ENCODE measurements at places on chromosomes 5 and 9.

- DNase-seq: no peak
Observed at GRCh38 chr5:149849966-149850910, 94.4 kb downstream of the PDE6A start.

DNA sequence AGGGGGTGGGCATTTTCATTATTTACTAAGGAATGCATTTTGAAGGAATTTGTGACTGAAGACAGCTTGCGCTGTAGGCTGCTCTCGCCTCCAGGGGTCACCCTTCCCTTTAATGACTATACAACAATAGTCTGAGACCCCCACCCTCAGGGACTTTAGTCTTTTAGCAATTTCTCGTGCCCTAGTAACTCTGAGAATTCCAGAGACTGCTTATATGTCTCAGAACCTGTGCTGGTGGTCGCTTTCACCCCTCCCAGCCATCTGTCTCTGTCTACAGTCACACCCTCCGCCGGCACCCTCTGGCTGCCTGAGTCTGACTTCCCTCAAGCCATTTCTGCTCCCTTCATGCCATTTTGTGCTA lies 671.4 kb downstream of the NR2F1-AS1 start:
- no peak for DNase-seq

DNA sequence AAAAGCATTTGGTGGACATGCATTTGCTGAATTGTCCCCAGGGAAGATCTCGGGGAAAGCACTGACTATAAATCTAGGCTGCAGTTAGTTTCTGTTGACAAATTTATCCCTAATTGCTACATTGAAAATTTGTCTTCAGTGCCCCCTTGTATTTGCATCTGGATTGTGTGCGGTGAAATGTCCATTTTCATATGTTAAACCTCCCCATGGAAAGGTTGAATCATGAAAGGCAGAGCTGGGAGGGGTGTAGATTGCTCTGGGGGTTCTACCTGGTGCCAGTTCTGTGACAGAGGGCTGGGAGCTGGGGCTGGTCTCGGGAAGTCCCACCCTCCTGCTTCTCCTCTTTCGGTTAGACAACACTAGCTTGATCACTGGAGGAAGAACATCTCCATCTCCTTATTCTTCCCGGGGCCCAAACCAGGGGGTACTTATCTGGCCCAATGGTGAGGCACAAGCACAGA lies 101.9 kb downstream of the GADD45G start:
- DNase-seq: no peak

- no peak for DNase-seq
Observed at GRCh38 chr5:1488882-1489680, 34.7 kb downstream of the LPCAT1 start.

GRCh38 chr9:117315236-117315635 lies 99.6 kb downstream of the ASTN2 start:
- DNase-seq: no peak

DNA sequence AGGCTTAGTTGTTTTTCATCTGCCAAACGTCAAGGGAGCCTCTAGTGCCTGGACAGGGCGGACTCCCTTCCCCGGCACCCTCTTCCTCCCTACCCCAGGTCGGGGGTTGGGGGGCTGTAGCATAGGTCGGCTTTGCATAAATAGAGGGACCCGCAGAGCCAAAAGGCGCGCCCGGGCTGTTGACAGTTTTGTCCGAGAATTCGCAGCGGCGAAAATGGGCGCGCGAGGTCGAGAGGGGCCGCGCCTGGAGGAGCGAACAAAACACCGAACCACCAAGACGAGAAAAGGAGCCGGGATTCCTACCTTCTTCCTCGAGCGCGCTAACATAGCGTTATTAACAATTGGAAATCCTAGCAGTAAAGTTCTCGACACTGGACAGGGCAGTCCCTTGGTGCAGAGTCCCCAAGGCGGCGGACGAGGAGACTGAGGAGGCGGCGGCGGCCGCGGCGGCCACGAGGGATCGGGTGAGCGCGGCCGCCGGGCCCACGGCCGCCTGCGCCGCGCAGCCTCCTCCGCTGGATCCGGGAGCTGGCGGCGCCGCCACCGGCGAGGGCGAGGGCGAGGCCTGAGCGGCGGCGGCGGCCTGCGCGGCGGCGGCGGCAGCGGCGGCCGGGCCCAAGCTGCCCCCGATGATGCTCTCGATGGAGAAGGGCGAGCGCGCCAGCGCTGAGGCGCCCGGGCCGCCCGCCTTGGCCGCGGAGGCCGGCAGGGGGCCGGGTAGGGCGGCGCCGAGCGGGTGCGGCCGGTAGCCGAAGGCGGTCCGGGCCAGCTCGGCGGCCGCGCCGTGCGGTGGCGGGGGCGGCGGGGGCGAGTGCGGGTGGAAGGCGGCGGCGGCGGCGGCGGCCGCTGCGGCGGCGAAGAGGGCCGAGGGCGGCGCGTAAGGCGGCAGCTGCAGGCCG lies 1.7 kb downstream of the FOXD1 start:
- DNase-seq: no peak

- DNase-seq: no peak
Observed at GRCh38 chr5:170254056-170254455, 21.3 kb downstream of the C5orf58 start.

DNA sequence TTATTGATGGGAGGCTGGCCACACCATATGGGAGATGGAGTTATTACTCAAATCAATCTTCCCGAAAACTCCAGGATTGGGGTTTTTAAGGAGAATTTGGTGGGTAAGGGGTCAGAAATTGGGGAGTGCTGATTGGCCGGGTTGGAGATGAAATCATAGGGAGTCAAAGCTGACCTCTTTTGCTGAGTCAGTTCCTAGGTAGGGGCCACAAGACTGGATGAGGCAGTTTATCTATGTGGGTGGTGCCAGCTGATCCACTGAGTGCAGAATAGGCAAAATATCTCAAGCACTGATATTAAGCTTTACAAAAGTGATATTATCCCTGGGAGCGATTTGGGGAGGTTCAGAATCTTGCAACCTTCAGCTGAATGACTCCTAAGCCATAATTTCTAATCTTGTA lies 75.7 kb upstream of the CLINT1 start:
- DNase-seq: no peak

DNA sequence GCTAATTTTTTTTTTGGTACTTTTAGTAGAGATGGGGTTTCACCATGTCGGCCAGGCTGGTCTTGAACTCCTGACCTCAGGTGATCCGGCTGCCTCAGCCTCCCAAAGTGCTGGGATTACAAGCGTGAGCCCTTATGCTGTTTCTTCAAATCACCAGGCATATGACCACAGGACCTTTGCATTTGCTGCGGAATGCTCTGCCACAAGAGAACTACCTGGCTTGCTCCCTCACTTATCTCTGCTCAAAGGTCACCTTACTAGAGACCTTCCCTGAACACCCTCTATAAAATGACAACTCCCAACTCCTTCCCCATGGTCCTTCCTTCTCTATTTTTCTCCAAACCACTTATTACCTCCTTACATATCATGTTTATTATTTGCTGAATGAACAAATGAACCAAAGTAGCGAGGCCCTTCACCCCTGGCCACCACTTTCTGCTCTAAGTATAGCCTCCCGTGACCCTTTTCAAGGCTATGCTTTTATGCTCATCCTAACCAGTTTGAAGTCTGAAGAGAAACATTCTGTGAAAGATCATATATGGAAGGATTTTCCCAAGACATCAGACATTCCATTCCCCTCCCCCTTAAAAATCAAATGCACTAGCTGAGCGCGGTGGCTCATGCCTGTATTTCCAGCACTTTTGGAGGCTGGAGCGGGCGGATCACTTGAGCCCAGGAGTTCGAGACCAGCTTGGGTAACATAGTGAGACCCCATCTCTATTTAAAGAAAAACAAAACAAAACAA lies 1.3 kb downstream of the ZER1 start:
- no peak for DNase-seq

- DNase-seq: no peak
Observed at GRCh38 chr9:137028263-137029057, 423 bp upstream of the ABCA2 start.

GRCh38 chr5:54045077-54045792 lies 265.1 kb downstream of the ARL15 start:
- no peak for DNase-seq

GRCh38 chr9:23302281-23302680 lies 523.8 kb downstream of the ELAVL2 start:
- DNase-seq: no peak

GRCh38 chr9:7284117-7284516 lies 515.5 kb downstream of the DMAC1 start:
- no peak for DNase-seq

GRCh38 chr9:107983181-107983603 lies 493.6 kb upstream of the KLF4 start:
- no peak for DNase-seq

DNA sequence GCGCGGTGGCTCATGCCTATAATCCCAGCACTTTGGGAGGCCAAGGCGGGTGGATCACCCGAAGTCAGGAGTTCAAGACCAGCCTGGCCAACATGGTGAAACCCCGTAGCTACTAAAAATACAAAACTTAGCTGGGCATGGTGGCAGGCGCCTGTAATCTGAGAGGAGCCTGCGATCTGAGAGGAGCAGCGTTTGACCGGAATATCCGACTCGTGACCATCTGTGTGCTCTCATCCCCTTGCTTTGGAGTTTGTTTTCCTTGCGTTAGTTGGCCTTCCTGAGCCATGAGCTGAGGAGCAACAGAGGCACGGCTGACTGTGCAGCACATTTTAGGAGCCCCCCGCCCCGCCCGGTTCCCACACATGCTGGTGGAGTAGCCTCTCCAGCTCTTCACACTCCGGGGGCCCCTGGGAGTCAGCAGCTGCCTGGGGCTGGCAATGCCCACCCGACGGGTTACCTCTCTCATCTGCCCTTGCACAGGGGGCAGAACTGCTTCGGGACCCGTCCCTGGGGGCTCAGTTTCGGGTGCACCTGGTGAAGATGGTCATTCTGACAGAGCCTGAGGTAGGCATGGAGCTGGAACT lies 3.0 kb downstream of the ADAMTS13 start:
- DNase-seq: no peak

DNA sequence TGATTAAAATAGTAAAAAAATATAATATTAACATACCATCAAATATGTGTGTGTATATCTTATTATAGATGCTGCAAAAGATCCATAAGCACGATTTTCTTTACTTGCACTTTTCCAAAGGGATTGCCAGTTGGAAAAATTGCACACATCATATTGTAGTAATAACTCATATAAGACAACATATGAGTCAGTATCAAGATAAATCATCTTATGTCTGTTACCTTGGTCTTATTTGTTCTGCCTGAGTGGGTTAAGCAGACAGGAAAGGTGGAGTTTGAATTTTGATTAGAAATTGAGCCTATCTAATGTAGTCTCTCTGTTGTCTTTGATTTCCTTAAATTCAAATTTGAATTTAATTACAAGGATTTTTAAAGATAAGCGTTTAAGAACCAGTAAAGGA lies 24.6 kb downstream of the LYSMD3 start:
- DNase-seq: no peak

- no peak for DNase-seq
Observed at GRCh38 chr5:115284021-115284420, 12.4 kb downstream of the CCDC112 start.

DNA sequence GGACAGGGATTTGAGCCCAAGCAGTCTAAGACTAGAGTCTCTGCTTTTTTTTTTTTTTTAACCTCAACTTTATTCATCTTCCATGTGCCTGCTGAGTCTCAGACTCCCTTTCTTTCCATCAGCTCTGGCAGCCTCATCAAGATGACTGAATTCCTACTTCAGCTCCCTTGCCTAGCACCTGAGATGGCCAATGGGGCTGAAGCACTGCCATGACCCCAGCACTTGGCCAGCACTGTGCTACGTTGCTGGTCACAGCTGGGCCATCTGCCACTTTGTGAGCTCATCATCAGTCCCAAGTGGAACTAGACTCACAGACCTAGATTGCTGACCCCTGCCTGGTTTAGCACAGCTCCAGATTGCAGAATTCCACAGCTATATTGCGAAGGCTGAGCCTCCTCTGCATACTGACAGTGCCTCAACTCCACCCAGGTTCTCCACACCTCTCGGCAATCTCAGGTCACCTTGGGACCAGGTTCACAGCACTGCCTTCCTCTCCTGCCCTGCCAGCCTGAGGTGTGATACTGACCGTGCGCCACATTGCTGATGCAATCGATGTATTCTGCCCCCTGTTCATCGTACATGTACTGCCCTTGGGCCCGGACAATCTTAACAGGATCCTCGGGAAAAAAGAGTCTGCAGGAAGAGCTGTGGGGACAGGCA lies 1.6 kb downstream of the PHYKPL start:
- DNase-seq: no peak

DNA sequence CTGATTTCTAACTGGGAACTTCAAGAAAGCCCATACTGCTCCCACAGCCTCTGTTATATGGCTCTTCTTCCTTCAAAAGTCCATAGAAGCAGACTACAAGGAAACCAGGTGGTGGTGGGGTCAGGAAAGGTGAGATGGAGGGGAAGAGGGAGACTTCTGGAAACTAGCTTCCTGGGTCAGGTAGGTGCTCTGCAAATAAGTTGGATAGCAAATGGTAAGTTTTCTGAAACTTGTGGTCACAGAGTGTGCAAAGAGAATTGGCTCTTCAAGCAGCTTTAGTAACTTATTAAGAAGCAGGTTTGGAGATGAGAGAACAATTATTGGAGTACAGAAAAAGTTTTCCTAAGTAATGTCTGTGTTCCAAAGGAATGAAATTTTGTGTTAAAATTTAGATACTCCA lies 316.9 kb downstream of the ADGRV1 start:
- DNase-seq: no peak
